ENCODE measurements at places on chromosomes 12 and 14. TPM values are rescaled to one million over a fixed set of nuclear protein-coding genes. Genes with fewer than 3 reads are reported as not detected.

- no peak for DNase-seq
- H3K36me3 ChIP-seq: no peaks in the 10 kb centered on the region
- H3K27ac ChIP-seq: no peak overlapping the region
- H3K27me3 ChIP-seq: no peaks in the 10 kb centered on the region
These were observed 485.9 kb downstream of the APAF1 start for GRCh38 chr12:99130808-99131553.

MANSC1 gene
- 13.3 TPM for polyA plus RNA-seq

DNA sequence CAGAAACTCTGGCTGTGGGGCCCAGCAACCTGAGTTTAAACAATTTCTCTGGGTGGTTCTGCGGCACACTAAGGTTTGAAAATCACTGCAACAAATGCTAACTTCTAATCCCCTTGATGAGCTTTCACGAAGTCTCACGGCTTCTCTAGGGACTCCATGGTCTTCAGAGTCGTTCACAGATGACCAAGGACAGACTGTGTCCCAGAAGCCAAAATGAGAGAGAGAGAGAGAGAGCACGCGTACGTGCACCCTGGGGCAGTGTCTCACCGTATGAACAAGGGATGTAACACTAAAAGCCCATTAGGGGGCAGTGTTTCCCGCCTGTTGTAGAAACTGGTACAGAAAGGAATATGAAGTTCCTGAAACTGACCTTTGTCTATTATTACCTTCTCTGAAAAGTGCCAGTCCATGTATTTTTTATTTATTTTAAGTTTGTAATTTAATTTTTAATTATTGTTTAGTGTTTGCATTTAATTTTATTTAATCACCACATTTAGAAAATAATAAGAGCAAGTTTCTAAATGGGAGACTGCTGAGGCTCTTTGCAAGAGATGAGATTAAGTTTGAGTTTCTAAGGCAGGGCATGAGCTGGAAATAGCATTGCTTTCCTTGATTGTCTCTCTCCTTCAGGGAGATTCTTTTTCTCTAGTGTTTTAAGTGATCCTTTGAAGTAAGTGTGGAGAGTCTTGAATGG, 3.4 kb downstream of the APOLD1 start:
- H3K36me3 ChIP-seq: no peaks in the 10 kb centered on the region
- no peaks in the 10 kb centered on the region for H3K27me3 ChIP-seq
- H3K4me1 ChIP-seq: peaks cover 10% of the 10 kb centered on the region
- H3K4me3 ChIP-seq: no peak overlapping the region
- peak; percentile 48 for DNase-seq

- H3K4me1 ChIP-seq: no peaks in the 10 kb centered on the region
- no peak overlapping the region for H3K4me3 ChIP-seq
- H3K36me3 ChIP-seq: no peaks in the 10 kb centered on the region
These were observed 65.2 kb downstream of the TBC1D30 start for GRCh38 chr12:64889434-64890216.

GRCh38 chr12:29104516-29104915, 44.6 kb upstream of the FAR2 start:
- no peak overlapping the region for H3K27ac ChIP-seq
- H3K4me3 ChIP-seq: no peak overlapping the region
- DNase-seq: no peak

OR6C2 gene
- polyA plus RNA-seq: not detected

DNA sequence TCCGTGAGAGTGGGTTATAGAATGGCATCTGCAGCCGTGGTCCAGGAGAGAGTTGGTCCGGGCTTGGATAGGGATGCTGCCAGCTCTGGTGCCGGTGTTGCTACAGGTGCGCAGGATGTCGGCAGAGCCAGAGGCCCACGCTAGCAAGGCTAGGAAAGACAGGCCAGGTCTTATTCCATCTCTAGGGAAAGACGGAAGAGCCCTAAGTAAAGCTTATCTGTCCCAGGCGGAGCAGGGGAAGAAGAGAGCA, 485 bp upstream of the PSME1 start:
- H3K27ac ChIP-seq: no peak overlapping the region
- H3K27me3 ChIP-seq: no peaks in the 10 kb centered on the region
- no peak for DNase-seq

GRCh38 chr14:92259613-92260357, 63.2 kb upstream of the SLC24A4 start:
- H3K27ac ChIP-seq: no peak overlapping the region
- H3K27me3 ChIP-seq: no peaks in the 10 kb centered on the region
- H3K36me3 ChIP-seq: no peaks in the 10 kb centered on the region
- peaks cover 2% of the 10 kb centered on the region for H3K4me1 ChIP-seq

MSI1 gene
- 1.8 TPM for polyA plus RNA-seq

DNA sequence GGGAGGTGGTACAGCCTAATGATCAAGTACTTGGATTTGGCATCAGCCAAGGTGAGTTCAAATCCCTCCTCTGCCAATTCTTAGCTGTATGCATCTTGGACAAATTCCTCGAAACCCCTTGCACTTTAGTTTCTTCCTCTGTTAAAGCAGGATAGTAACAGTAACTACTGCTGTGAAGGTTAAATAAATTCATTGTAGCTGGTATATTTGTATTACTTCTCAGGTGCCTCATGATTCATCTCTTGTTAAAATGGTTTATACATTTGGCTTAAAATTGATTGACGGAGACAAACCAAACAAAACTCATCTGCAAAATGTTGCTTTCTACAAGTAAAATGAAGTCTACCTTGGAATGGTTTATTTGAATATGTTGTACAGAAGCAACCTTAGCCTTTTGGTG, 2.3 kb upstream of the PTPRB start:
- H3K36me3 ChIP-seq: no peaks in the 10 kb centered on the region
- H3K4me1 ChIP-seq: no peaks in the 10 kb centered on the region
- no peaks in the 10 kb centered on the region for H3K27me3 ChIP-seq
- H3K27ac ChIP-seq: no peak overlapping the region
- no peak overlapping the region for H3K4me3 ChIP-seq

PROX2 gene
- not detected for polyA plus RNA-seq

GRCh38 chr12:8844665-8845064, 22.2 kb downstream of the A2ML1 start:
- no peaks in the 10 kb centered on the region for H3K27me3 ChIP-seq
- H3K27ac ChIP-seq: no peak overlapping the region
- peaks cover 5% of the 10 kb centered on the region for H3K4me1 ChIP-seq
- no peaks in the 10 kb centered on the region for H3K36me3 ChIP-seq
- H3K4me3 ChIP-seq: no peak overlapping the region

DNA sequence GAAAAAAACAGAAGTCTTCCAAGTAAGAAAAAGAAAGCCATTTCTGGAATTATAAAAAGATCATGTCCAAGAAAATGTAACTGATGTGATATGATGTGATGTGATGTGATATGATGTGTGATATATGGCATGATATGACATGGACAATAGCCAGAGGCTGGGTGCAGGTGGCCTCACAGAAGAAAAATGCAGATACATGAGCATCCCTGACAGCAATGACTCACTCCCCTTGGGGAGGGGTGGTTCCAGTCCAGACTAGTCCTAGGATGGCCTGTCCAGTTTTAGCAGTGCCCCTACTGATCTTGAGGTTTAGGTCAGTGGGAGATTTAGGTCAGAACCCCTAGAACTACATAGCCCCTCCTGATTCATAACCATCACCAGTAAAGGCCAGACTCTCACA, 3.5 kb upstream of the RHOJ start:
- no peak overlapping the region for H3K4me3 ChIP-seq
- H3K4me1 ChIP-seq: peaks cover 1% of the 10 kb centered on the region
- no peaks in the 10 kb centered on the region for H3K27me3 ChIP-seq
- H3K36me3 ChIP-seq: no peaks in the 10 kb centered on the region
- H3K27ac ChIP-seq: no peak overlapping the region

GRCh38 chr12:103494734-103495468, 867 bp downstream of the C12orf42 start:
- no peaks in the 10 kb centered on the region for H3K27me3 ChIP-seq
- H3K4me1 ChIP-seq: no peaks in the 10 kb centered on the region
- no peak for DNase-seq
- no peak overlapping the region for H3K27ac ChIP-seq

DNA sequence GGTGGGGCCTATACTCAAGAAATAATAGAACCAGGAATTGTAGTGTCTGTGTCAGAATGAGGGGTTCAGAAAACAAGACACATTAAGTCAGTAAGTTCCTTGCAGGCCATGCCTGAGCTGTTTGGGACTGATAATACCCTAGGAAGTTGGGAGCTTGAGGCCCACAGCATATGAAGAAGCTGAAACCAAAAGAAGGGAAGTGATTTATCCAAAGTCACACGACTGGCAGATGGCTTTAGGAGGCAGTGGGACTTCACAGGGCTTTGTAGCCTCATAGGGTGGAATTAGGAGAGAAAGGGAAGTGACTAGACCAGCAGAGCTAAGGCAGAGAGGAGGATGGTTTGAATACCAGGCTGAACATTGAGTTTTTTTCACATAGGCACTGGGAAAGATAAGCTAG, 56.6 kb upstream of the SRSF5 start:
- H3K4me1 ChIP-seq: peaks cover 14% of the 10 kb centered on the region
- H3K27me3 ChIP-seq: no peaks in the 10 kb centered on the region
- no peak overlapping the region for H3K4me3 ChIP-seq
- H3K27ac ChIP-seq: no peak overlapping the region
- DNase-seq: no peak

- H3K36me3 ChIP-seq: no peaks in the 10 kb centered on the region
- H3K4me3 ChIP-seq: no peak overlapping the region
- no peak for DNase-seq
These were observed 395.0 kb downstream of the ZFP36L1 start for GRCh38 chr14:68397822-68398221.

RFC5 gene
- polyA plus RNA-seq: 15.9 TPM
